ENCODE measurements at places on chromosomes 5 and 9.

DNA sequence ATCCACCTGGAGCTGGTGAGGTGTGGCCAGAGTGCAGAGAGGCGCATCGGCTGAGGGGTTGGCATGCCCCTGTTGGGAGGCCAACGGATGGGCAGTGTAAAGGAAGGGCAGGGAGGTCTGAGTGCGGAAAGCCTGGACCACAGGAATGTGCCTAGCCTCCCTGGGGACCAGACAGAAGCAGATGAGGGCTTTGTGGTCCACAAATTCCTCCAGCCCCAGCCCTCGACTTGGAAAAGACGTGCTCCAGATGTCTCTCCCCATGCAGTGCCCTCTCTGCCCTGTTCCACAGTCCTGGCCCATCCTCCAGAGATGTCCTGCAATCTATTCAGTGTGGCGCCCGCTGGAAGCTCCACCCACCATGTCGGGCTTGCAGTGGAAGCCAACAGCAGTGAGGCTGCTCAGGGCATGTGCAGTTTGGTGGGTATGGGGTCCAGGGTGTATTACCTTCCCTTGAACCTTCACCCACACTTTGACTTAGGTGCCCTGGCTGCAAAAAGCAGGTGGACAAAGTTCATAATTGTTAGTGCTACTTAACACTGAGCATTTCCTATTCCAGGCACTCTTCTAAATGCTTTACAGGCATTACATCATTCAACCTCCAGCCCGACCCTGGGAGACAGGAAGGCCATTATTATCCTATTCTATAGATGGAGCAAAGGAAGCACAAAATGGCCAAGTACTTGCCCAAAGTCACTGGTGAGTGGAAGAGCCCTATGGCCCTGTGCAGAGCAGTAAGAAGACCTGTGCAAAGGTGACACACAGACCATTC, 120.2 kb upstream of the SLC25A48 start:
- DNase-seq: no peak

DNA sequence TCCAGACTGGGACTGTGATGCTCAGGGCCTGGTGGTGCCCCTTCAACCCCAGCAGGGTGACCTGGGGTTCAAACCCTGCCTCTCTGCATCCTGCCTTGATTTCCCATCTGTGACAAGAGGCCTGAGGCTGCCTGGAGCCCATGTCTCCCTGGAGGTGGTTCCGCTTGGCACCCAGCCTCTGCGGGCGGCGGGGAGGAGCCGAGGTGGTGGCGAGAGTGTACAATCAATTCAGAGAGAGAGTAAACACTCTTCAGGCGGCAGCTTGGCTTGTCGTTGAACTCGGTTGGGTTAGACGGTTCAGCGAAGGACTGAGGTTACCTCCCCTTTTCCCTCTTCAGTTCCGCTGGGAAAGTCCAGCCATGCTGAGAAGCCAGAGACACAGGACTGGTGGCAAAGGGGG, 39.3 kb downstream of the NTNG2 start:
- no peak for DNase-seq

DNA sequence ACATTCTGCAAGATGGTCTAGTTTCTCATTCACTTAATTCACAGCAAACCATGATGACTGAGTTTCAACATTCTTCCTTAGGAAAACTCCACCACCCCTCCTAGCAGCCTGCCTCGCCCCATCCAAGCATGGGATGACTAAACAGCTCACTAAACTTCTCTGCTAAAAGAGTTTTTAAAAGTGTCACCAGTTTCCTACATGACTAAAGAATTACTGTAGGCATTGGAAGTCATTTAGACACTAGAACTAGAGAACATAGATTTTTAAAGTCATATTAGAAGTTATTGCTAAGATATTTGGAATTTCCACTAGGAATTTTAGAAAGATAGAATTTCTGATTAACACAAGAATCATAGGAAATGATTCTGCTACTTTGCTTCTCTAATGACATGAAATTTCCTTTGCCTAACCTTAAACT, 5.5 kb upstream of the ESM1 start:
- DNase-seq: no peak

GRCh38 chr5:157371655-157372471, 88.2 kb upstream of the NIPAL4 start:
- DNase-seq: no peak

DNA sequence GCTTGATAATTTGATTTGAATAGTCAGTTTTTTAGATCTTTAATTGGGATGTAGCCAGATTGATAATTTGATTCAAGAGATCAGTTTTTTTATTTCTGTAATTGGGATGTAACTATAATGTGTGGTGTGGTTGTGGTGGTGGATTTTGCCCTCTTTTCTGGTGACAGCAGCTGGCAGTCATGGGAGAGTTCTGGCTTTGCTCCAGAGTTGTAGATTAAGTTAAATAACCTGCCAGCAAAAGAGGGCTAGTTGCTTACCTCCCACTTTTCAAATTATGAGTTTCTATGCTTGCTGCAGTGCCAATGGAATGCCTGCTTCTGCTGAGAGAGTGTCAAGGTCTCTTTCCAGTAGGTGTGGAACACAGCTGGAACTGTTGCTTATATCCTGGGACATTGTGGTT, 315.1 kb downstream of the CCDC171 start:
- no peak for DNase-seq

- no peak for DNase-seq
Observed at GRCh38 chr5:140982083-140982716, 15.9 kb downstream of the PCDHAC2 start.

- DNase-seq: no peak
Observed at GRCh38 chr5:181045316-181045715, 5.2 kb downstream of the BTNL9 start.

Measured in CD4-positive, alpha-beta T cell treated with Interleukin-6 at 100 ng/mL for 8 hours (primary cell).